ENCODE measurements at places on chromosomes 13 and 19.
A peak's percentile ranks its signal among the peaks of the same experiment; 100 is the strongest.

GRCh38 chr13:25901460-25902376, 150.1 kb downstream of the SHISA2 start:
- DNase-seq = no peak

DNA sequence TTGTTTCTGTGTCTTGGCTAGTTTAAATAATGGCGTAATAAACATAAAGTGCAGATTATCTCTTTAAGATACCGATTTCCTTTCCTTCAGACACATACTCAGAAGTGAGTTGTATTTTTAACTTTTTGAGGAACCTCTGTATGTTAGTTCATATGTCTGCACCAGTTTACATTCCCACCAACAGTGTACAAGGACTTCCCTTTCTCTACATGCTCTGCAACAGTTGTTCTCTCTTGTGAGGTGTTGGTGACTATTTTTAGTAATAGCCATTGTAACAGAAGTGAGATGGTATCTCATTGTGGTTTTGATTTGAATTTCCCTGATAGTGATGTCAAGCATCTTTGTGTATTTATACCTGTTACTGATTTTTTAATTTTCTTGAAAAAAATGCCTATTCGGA, 418.6 kb downstream of the UQCRFS1 start:
- no peak for DNase-seq

DNA sequence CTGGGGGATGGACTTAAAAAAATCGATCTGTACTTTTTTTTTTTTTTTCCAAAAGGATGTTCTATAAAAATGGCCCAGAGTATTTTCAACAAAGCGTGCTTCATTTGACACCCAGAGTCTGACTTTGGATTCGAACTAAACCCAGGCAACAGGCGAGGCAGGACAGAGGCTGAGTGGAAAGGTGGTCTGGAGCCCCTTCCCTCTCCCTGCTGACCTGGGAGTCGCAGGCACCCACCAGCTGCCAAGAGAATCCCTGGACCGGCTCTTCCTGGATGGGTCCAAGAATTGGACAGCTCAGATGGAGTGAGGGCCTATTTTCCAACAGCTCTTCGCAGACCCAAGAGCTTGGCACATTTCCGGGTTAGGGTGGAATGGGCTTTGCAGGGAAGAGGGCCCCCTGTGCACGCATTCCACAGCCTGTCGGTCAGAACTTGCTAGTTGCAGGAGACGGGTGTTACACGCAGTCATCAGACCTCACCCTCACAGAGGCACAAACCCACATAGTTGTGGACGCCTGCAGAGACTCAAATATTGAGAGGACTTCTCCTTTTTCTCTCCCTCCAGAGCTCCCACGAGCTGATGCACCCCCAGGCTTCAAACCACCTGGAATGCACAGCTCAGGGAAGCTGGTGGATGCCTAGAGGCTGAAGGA, 15.2 kb downstream of the KCTD15 start:
- no peak for DNase-seq

- no peak for DNase-seq
Observed at GRCh38 chr19:33029746-33030303, 34.9 kb downstream of the RHPN2 start.

DNA sequence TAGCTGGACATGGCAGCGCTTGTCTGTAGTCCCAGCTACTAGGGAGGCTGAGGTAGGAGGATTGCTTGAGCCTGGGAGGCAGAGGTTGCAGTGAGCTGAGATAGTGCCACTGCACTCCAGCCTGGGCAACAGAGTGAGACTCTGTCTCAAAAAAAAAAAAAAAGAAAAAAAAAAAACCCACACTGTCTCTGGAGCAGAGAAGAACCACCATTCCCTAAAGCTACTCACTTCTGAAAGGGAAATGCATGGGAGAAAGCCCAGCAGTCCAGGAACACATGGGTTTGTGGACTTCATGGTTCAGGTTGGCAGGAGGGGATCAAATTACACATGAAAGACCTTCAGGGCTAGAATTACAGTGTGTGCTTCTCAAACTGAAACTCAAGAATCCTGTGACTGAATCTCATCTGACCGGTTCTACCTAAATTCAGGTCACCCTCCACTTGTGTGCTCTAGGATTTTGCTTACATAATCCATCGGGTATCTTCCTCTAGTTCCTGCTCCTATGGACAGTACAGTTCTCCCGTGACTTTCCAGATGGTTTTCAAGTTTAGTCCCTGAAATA, 30.2 kb upstream of the CPB2 start:
- DNase-seq = no peak

- DNase-seq = peak; percentile 90
Observed at GRCh38 chr13:30881191-30881651, 24.9 kb upstream of the MEDAG start.

DNA sequence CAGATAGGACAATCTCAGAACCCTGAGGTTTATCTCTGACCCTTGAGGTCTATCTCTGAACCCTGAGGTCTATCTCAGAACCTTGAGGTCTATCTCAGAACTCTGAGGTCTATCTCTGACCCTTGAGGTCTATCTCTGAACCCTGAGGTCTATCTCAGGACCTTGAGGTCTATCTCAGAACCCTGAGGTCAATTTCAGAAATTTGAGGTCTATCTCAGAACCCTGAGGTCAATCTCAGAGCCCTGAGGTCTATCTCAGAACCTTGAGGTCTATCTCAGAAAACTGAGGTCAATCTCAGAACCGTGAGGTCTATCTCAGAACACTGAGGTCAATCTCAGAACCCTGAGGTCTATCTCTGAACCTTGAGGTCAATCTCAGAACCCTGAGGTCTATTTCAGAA, 2.3 kb downstream of the TLE2 start:
- DNase-seq = no peak

GRCh38 chr13:84430015-84430414, 547.7 kb upstream of the SLITRK1 start:
- DNase-seq = no peak

DNA sequence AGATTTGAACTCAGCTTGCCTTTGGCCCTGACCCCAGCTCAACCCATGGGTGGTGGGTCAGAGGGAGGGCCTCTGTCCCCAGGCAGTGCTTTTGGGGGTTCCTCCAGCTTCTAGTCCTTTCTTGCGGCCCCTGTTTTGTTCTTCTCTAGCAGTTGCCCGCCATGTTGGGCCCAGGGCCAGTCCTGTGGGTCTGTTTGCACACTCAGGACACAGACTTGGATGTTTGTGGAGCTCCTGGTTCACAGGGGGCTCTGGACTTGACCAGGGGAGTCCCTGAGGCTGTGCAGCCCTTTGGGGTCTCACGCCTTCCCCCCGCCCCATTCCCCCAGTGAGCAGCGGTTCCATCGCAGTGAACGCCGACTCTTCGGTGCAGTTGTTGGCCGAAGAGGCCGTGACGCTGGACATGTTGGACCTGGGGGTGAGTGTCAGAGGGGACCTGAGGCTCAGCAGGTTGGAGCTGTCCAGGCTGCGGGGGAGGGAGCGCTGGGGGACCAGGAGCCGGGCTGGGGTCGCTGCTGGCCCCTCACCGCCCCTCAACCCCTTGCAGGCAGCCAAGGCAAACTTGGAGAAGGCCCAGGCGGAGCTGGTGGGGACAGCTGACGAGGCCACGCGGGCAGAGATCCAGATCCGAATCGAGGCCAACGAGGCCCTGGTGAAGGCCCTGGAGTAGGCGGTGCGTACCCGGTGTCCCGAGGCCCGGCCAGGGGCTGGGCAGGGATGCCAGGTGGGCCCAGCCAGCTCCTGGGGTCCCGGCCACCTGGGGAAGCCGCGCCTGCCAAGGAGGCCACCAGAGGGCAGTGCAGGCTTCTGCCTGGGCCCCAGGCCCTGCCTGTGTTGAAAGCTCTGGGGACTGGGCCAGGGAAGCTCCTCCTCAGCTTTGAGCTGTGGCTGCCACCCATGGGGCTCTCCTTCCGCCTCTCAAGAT, 2.5 kb downstream of the ATP5F1D start:
- DNase-seq = no peak

GRCh38 chr19:2287585-2288337, 5.8 kb upstream of the PEAK3 start:
- no peak for DNase-seq

DNA sequence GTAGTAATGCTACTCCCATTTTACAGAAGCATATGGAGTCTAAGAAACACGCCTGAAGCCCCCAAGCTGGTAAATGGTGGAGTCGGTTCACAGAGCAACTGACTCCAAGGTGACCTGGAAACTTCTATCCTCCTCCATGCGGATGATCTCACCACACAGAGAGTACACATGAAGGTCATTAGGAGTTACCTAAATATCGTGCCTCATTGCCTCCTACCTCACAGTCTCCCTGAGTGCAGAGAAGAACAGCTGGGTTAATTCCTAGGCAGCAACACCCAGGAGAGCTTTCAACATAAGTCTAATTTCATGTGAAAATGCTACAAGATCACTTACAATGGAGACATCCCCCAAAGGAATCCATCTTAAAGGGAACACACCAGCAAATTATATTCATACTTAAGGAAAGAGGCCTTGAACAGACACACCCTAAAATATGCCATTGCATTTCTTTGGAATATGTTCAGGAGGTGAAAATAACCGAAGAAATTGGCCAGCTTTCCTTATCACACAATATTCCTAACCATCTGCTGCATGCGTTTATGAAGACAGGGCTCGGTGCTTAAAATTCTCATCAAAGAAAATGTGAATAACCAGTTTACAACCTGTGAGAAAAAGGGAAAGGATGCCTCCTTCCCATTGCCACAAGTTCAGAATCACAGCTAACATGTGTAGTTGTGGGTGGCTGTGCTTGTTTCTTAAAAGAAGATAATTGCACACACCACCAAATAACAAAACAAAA, 203.6 kb upstream of the NBEA start:
- no peak for DNase-seq

- no peak for DNase-seq
Observed at GRCh38 chr19:38228491-38229439, 4.7 kb upstream of the DPF1 start.

- DNase-seq = no peak
Observed at GRCh38 chr13:93146584-93147297, 79.9 kb upstream of the GPC6 start.

DNA sequence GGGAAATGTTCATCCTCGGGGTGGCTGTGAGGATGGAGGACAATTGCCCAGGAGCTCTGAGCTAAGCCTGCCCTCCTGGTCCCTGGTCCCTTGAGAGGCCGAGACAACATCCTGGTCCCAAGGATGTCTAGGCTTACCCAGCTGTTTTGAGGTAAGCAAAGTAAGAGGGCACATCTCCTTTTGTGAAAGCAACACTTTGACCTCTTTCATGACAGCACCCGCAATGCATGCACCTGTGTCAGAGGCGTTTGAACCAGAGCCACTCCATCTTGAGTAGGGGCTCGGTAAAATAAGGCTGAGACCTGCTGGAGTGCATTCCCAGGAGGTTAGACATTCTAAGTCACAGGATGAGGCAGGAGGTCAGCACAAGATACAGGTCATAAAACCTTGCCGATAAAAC, 43.1 kb upstream of the ANKRD10 start:
- DNase-seq = peak; percentile 70

- no peak for DNase-seq
Observed at GRCh38 chr13:90968166-90968904, 379.2 kb upstream of the MIR17HG start.

DNA sequence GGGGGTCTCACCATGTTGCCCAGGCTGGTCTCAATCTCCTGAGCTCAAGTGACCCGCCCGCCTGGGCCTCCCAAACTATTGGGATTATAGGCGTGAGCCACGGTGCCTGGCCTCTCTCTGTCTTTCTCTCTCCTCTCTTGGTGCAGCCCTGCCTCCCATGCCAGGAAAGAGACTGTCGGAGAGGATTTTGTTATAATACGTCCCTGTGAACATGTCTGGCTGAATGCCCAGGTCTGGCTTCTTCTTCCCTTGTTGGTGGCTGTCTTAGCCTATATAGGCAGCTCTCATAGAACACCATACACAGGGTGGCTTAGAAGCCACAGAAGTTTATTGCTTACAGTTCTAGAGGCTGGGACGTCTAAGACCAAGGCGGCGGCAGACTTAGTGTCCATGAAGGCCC, 46.4 kb downstream of the PEX11G start:
- DNase-seq = no peak

DNA sequence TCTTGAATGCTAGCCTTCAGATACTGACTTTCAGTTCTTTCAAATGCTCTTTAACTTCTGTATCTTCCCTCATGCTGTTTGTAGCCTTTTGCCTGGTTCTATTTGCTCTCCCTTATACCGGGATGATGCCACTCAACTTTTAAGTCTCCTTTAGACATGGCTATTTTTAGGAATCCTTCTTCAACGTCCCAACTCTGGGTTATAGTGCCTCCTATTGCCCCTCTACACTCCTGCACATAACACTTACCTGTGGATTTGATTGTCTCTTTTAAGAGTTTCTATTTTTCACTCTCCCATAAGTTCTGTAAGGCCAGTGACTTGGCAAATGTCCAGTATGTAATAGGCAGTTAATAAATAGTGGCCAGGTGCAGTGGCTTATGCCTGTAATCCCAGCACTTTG, 343.0 kb downstream of the KLF5 start:
- no peak for DNase-seq

GRCh38 chr13:20024702-20025101, 66.2 kb downstream of the ZMYM2 start:
- no peak for DNase-seq

DNA sequence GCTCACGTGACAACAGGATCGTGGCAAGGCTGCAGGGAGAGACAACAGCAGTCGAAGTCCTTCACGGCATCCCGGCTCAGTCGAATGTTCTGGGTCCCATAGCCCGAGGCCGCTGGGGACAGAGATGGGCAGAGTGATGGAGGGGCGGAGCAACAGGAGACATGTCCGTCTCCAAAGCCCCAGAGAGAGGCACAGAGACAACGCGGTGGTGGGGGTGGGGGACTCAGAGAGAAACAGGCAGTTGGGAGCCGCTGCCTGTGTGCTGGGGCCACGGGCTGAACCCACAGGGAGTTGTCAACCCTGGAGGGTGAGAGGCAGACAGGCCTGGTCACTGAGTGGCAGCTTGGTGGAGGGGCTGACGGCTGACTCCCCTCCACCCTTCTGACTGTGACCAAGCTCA, 20.4 kb downstream of the NOSIP start:
- DNase-seq = no peak

DNA sequence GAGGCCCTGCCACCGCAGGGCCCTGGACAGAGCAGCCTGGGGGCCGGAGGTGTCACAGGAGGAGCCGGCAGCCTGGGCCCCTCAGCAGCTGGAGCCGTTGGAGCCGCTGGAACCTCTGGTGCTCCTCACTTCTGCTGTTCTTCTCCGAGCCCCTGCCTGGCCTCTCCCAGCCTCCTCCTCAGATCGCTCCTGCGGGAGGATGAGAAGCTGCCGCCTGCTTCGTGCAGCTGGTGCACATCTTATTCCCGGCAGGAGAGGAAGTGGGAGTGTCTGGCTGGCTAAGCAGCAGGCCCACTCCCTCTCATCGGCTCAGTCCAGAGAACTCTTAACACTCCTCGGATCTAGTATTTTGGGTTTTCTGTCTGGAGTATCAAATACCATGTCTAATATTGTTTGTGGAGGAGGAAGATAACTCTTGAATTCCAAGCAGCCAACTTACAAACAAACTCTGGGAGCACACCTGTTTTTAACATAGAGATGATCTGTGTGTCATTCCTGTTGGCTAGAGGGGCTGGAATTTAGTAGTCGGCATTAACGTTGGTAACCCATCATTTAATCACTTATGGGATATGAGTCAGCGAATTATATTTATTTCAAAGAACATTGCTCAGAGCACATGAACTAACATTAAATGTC, 37.1 kb upstream of the RNF113B start:
- no peak for DNase-seq

GRCh38 chr19:14835011-14835410, at the start of the genes OR7A5 and OR7C1:
OR7A5 (minus strand) TSS chr19:14835185; CDS start chr19:14828241, 6,944 bp downstream.
OR7C1 (minus strand) TSS chr19:14835185; CDS start chr19:14800136, 35,049 bp downstream.
- DNase-seq = no peak

GRCh38 chr13:35593651-35594050, 117.2 kb upstream of the MAB21L1 start:
- no peak for DNase-seq

Data from vagina (tissue), 2 donors.